Activated CD8-positive, alpha-beta memory T cell treated with anti-CD3 and anti-CD28 coated beads, Interleukin-2, amount 10 ng/mL, durations not matched to agents 7 days and 5 days (primary cell): ENCODE measurements at places on chromosomes 7 and 10.
A peak's percentile ranks its signal among the peaks of the same experiment; 100 is the strongest.

- DNase-seq = no peak
Observed at GRCh38 chr7:93461350-93461749, 113.2 kb downstream of the CALCR start.

DNA sequence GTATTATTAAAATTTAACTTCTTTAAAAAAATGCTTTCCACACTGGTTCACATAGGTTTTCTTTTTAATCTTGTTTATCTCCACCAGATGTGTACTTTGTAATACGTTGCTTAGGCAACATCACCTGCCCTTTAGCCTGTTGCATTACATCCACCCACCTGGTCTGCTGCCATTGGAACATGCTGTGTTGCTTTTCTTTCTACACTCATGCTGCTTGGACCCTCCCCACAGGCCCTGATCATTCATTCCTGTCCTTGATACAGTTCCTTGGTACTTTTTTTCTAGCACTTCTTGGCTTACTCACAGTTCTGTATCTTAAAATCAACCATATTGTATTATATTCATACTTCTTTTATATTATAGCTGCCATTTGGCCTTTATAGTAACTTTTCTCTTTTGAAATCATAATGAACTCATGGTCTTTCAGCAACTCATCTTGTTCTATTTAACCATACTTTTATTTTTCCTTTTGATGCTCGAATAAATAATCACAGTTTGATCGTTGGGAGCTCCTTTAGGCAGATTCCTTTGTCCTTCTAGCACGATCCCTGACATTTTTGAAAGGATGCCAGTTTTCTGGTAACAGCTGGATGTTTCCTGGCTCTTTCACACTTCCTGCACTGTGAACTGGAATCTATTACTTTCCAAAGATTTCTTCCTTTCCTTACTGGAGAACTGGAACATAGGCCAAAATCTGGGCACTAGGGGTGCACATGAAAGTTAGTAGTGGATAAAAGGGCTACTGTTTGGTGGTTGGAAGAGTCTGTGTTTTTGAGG lies 125.1 kb downstream of the CDK14 start:
- DNase-seq = no peak

DNA sequence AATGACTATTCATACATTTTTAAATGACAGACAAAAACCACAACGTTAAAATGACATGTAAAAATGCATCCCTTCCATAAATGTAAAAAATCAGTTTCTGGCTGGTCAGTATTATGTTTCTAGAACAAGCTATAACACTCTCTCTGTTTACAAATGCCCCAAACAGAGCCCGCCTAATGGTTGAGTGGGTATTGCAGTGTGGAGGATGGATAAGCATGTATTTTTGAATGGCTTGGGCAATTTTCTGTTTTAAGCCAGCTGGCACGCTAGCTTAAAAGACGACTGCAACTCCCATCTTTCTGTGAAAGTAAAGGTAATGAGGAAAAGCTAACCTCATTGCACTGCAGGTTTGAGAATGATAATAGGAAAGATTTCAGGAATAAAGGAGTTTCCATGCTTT lies 430.7 kb downstream of the PARD3 start:
- no peak for DNase-seq

DNA sequence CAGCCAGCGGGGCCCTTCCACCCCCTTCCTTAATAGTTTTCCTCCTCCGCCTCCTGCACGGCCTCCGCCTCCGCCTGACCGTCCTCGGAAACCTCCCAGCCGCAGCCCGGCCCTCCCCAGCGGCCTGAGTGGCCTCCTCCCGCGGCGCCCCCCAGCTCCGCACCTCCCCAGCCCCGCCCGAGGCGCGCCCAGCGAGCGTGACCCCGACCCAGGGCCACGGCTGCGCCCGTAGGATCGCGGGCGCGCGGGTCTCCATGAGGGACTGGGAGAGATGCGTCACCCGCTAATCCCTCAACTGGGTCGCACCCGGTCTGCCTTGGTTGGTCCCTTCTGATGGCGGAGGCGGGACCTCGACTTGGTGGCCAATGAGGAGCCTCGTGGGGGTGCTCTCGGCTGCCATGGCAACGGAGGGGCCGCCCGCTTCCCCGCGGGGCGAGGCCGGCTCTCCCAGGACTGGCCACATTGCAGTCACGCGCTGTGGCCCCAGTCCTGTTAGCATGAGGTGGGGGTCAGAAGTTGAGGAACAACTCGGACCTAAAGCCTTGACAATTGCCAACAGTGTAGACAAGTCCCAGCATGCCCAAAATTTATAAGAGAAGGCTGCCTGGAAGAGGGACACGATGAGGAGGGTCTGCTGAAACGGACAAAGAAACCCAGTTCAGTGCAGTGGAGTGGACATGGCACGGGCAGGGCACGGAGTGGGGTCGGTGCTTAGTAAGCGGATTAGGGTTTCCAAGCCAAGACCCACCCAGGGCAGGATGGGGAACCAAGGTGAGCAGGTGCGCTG lies 24.3 kb downstream of the DDIT4 start:
- peak; percentile 98 for DNase-seq

- DNase-seq = no peak
Observed at GRCh38 chr10:60757420-60757895, 20.8 kb upstream of the CDK1 start.

DNA sequence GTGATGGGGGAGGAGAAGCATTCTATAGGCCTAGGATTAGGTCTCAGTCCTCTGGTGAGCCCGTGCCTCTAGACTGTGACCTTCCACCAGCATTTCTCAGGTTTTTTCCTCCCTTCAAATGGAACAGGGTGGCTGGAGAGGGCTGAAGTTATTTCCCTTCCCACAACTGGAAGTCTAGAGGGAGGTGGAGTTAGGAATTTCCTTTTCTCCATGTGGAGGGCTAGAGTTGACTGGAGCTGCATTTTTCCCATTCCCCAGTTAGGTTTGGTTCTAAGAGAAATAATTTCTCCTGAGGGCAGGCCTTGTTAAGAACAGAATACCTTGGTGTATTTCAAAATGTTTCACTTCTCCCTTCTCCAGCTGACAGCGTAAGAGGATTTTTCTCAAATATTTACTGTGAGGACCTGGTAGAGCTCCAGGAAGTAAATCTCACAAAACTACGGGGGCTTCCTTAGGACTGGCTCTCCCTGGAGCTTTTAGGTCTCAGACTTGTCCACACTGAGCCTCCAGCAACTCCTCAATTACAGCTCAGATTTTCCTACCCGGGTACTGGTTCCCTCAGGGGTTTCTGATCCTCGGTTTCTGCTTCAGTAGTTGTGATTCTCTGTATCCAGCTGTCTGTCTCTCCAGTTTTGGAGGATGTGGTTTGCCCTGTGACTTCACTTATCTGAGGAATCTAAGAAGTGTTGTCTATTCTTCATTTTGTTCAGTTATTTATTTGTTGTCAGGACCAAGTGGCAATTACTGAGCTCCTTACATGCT lies 6.0 kb upstream of the REEP3 start:
- DNase-seq = no peak
